ENCODE measurements at places on chromosomes 6 and 20.
A peak's percentile ranks its signal among the peaks of the same experiment; 100 is the strongest.

- peak; percentile 31 for DNase-seq
Observed at GRCh38 chr6:43923376-43924221, 153.6 kb downstream of the VEGFA start.

GRCh38 chr20:45783656-45784294 is 7.9 kb downstream of the WFDC3 start:
- DNase-seq: no peak

DNA sequence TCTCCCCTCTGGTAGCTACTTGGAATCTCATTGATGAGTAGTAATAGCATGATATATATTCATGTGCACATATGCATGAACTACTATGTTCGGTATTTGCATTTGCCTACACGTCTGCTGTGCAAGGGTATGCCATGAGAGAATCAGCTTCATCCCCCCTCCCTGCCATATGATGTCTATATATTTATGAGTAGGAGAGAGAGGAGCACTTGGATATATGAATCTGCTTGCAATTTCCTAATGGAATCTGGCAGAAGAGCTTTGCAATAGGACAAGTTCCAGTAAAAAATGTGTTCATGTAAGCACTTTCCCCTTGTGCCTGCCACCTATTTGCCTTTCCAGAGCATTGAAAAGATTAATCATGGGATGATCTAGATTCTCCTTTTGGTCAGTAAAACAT is 76.2 kb upstream of the BACH2 start:
- DNase-seq: no peak

DNA sequence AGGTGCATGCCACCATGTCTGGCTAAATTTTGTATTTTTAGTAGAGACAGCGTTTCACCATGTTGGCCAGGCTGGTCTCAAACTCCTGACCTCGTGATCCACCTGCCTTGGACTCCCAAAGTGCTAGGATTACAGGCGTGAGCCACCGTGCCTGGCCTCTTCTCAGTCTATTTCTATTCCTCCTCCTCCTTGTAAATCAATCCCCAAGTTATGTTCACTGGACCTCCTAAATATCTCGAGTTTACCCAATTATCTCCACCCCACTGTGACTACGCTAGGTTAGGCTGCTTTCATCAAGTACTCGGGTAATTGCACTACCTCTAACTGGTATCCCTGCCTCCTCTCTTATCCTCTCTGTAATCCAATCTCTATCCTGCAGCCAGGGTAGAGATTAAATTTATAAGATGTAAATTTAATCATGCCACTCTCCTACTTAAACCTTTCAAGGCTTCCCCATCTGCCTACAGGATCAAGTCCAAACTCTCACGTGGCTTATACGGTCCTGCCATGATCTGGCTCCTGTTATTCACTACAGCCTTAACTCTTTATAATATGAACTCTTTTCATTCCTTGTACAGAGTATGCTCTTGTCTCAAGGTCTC is 837 bp upstream of the MAD2L1BP start:
- no peak for DNase-seq

DNA sequence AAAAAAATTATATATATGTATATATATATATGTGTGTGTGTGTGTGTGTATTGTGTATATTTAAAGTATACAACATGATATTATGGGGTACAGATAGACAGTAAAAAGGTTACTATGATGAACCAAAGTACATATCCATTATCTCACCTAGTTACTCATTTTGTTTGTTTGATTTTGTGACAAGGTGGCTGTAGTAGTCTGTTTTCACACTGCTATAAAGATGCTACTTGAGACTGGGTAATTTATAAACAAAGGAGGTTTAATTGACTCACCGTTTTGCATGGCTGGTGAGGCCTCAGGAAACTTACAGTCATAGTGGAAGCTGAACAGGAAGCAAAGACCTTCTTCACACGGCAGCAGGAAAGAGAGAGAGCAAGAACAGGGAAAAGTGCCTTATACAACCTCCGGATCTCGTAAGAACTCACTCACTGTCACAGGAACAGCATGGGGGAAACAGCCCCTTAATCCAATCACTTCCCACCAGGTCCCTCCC is 30.2 kb upstream of the DACT2 start:
- DNase-seq: no peak

DNA sequence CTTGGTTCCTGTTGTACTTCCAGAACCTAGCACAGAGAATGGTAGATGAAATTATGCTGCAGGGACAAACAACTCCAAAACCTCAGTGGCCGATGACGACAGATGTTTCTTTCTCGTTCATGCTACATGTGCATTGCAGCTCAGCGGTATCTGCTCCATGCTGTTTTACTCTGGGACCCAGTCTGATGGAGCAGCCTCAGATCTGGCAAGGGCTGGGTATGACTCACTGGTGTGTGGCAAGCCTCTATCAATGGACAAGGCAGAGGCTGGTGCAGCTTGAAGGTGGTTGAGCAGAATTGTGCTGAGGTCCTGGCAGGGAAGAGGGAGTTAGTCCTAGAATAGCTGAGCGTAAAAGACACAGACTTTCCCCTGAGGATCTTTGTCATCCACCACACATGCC is 10.3 kb upstream of the BLCAP start:
- no peak for DNase-seq

GRCh38 chr6:130306377-130306776 is 59.4 kb upstream of the TMEM200A start:
- DNase-seq: no peak
